CD4-positive, alpha-beta T cell treated with Interleukin-2 at 100 ng/mL for 4 hours (primary cell): ENCODE measurements at places on chromosomes 6 and 20.

DNA sequence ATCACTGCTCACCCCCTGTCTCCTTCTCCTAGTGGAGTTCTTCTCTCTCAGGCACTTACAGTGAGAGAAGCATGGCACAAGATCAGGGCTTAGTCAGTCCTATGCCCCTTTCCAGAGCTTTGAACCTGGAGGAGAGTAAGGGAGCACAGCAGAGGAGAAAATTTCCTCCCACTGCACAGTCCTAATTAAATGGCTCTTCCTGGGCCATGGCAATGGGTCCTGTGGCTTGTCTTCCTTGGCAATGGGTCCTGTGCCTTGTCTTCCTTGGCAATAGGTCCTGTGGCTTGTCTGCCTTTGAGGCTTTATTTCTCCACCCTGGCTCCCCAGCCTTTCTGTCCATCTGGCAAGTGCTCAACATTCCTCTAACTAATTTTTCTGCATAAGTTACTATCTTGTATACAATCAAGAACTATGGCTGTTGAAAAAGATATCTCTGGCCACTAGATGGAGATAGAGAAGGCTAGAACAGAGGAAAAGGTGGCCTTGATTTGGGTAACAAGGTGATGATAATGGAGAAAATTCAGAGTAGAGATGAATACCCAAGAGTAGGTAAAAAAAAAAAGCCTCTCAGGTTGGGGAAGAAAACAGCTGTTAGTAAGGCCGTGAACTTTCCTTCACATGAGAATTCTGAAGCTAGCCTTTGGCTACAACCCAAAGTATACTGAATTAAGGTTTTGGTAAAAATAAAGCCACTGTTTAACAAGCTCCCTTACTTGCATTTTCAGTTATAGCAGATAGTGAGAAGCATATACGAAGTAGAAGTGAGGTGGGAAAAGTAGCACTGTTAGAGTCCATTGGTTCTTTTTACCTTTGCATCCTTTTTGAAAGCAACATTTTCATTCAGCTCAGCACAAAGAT lies 504.9 kb downstream of the DOK5 start:
- no peak for DNase-seq

GRCh38 chr6:142414462-142415250 lies 112.8 kb downstream of the ADGRG6 start:
- no peak for DNase-seq

- no peak for DNase-seq
These were observed 33.4 kb upstream of the PRND start for GRCh38 chr20:4688305-4688704.

DNA sequence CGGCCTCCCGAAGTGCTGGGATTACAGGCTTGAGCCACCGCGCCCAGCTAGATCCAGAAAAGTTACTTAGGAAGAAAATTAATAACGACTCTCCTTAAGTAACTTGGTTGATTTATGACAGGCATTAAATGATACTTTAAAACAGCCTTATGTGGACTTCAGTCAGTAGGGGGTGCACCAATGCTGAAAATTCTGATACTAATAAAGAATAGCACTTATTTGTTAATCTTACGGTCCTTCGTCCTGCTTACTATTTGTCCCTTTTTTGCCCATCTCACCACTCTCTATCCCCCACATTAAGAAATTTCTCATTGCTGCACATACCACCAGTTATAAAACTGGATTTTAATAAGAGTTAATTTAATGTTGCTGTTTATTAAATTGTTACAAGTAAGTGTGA lies 12.7 kb upstream of the PRELID3B start:
- DNase-seq, result peak; percentile 42

DNA sequence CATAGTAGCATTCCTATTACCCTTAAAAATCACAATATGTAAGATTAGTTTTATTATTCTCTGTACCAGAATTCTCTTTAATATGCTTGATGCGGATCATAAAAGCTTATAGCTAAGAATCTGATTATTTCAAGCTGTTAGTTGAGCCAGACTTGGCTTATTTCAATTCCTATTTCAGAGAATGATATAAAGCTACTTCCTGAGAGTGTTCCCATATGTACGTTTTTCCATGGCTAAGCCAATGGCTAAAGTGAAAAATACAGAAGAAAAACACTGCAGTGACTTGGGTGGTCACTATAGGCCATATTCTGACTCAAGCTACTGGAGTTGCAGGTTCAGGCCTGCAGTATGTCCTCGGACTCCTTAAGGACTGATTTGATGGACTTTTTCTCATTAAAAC lies 97.9 kb upstream of the EEF1E1 start:
- no peak for DNase-seq

DNA sequence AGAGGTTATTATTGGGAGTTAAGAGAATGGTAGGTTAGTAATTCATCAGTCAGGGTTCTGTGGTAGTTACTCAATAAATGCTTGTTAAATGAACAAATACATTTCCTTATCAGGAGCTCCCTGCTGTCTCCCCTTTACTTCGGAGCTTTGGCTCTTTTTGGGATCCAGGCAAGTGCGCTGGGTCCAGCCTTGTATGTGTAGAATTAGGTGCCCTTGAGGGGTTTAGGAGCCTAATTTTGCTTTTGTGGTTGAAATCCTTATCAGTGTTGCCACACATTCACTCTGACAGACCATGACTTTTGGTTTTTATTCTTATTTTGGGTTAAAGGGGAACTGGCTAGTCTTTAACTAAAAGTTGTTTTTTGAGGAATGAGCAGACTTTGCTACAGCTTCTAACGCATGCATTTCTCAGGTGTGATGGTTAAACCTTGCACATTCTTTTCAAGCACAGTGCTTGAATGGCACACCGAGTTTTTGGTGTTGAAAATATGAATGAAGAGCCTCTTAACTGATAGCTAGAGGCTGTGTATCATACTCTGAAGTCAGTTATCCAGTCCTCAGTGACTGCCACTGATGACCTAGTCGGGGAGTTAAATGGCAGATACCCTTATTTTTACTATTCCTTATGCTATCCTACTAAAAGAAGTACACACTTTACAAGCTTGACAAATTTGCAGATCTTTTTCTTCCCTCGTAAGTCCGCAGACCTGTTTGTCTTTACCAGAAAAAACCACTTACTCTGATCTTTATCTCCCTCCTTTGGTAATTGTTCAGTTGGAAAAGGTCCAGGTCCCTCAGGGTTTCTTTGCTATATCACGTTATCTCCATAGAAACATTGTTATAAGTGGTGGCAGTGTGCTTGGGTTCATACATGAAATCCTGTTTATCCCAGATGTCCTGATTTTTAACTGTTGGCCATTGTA lies 50.7 kb upstream of the PLCG1 start:
- no peak for DNase-seq

DNA sequence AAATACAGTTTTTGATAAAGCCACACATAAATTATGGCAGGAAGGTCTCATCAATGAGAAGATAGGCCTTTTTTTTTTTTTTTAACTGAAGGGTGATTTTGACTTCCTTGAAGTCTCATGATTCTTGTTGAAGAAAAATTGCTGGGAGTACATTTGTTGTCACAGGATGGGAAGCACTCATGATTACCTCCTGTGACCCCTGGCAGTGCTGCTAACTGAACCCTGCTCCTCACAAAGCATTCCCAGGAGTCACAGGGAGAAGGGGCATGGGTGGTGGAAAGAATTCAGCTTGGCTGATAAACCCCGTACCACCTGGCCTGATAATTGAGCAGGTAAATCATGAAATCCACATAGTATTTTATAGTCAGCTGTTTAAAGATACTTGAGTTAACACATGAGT lies 86.9 kb downstream of the CD109 start:
- DNase-seq, result no peak

- DNase-seq, result no peak
These were observed 6.4 kb downstream of the GTF2H5 start for GRCh38 chr6:158174514-158174913.

DNA sequence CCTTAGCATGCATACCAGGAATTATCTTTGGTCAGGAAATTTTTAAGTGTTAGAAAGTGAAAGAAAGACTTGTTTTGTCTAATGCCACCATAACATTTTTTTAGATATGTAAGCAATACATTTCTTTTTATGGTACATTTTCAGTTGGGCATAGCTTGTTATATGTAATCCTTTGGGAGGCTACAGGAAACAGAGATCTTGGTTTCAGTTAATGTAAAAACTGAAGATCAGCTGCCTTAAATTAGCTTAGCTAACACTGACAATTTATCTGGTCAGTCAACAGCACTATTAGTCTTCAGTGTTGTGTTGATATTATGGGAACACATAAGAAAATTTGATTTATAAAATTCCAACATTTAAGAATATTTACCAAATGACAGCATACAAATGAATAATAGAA lies 78.6 kb upstream of the SMIM8 start:
- DNase-seq, result no peak

DNA sequence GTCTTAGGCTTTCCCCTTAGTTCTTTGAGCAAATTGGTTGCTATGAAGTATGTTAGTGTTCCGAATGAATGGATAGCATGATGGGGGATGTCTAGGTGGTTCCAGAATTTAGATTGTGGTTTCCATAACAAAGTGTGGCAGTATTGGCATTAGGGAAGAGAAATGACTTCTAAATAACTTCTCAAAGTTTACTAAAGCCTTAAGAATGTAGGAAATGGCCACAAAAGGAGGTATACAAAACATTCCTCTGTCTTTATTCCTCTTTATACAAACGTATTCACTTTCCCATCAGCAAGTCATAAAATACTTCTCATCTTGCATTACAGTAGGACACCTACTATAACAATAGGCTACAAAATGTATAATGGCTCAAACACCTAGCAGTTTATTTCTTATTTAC lies 279.6 kb downstream of the ESR1 start:
- no peak for DNase-seq

GRCh38 chr20:56179051-56179450 lies 69.5 kb upstream of the MC3R start:
- DNase-seq, result no peak

- DNase-seq, result no peak
These were observed 48.8 kb downstream of the FLRT3 start for GRCh38 chr20:14288341-14289330.

- no peak for DNase-seq
These were observed 382.5 kb downstream of the CENPW start for GRCh38 chr6:126722411-126722810.

DNA sequence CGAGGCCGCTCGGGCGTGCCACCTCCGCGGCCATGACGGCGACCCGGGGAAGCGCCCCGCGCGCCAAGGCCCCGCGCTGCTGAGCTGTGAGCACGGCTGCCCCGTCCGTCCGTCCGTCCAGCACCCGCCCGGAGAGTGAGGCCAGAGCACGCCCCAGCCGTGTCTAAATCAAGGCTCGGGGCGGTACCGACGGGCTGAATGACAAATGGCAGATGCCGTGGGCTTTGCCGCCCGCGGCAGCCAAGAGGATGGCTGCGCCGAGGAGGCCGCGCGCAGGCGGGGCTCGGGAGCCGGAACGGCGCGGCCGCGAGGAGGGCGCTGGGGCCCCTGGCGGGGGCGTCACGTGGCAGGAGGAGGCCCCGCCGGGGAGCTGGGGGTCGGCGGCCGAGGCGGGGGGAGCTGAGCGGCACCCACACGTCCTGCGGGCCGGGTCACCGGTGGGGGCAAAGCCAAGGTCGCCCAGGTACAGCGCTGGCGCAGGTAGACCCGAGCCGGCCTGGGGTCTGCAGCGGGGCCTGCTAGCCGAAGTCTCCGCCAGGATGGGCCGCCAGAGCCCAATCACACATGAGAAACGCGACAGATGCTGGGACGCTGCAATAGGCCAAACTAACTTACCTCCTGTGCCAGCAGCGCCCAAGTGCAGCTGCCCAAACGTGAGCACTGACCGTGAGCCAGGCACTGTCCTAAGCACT lies at the start of gene PLAGL1:
TSS of gene PLAGL1 (minus strand) at position 140 of the 692 bp plus-strand sequence. CDS start 60,123 bp downstream, outside the sequence.
- DNase-seq, result no peak

DNA sequence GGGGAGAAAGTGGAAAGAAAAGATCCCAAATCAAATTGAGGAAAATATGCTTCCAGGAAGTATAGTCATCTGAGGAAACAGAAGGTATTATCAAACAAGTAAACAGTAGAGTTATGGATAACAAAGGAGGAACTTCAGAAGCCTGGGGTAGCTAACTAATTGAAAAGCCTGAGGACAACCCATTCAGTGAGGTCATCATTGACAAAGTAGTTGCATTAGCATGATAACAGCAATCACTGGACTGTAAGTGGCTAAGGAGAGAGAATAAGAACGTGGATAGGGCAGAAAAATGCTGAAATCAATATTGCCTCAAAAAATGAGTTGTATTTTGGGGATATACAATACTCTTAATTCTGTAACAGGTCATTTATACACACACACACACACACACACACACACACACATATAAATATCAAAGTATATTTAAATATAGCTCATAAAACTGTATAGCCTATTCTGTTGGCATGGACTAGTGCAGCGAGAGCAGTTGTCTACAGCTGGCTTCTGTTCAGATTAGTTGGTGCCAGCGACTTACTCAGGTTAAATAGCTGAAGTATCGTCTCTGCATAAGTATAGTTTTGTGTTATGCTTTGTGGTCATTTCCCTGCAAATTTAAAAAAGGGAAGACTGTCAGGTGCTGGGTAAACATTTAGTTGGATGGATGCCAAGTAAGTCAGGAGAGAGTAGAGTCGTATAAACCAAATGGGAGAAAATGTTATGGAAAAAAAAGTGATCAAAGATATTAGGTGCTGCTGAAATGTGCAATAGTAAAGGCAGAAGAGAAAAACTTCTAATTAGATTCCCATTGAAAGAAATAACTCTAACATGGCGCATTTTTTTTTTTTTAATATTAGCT lies 33.8 kb upstream of the CTAGE9 start:
- DNase-seq, result no peak

DNA sequence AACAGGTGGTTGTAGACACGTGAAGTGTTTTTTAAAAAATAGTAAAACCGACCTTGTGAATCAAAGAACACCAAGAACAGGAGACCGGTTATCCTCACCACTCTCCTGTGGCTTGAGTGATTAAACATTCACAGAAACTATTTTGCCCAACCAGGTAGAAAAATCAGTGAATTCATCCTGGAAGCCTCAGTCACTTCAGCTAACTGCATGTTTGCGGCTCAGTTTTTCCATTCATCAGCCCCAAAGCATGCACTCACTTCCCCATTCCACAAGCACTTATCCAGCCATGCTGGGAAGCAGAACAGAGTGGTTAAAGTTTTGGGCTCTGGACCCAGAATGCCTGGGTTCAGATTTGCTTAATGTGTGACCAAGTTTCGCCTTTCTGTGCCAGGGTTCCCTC lies 2.4 kb downstream of the LRRN4 start:
- DNase-seq, result no peak

DNA sequence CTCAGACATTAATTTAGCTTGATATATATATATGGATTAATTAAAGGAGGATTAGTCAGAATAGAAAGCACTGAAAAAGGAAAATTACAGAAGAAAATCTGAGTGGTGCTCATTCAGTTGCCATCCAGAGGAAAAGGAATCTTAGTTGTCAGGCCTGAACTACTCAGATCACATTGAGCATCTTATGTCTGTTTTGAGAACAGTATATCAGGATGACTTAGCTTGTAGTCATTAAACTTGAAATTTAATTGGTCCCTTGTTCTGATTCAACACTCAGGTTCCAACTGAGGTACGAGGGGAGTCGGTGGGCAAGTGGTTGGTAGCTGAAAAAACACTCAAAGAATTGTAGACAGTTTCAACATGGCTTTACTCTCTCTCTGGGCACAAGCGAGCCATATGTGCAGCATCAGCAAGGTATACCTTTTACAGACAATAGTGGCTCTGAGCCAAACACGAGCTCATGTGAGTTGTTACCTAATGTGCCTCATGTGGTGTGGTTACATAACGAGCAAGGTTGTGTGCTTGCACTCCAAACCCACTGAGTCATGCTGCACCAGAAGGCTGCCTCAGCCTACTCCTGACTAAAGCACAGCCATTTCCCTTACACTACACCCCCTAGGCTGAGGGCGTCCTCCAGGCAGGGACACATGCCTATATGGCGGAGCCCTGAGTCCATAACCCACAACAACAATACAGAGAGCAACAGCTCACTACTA lies 73.0 kb upstream of the HMGN3 start:
- DNase-seq, result no peak
